ENCODE measurements at places on chromosomes 7 and 10.
A peak's percentile ranks its signal among the peaks of the same experiment; 100 is the strongest.

DNA sequence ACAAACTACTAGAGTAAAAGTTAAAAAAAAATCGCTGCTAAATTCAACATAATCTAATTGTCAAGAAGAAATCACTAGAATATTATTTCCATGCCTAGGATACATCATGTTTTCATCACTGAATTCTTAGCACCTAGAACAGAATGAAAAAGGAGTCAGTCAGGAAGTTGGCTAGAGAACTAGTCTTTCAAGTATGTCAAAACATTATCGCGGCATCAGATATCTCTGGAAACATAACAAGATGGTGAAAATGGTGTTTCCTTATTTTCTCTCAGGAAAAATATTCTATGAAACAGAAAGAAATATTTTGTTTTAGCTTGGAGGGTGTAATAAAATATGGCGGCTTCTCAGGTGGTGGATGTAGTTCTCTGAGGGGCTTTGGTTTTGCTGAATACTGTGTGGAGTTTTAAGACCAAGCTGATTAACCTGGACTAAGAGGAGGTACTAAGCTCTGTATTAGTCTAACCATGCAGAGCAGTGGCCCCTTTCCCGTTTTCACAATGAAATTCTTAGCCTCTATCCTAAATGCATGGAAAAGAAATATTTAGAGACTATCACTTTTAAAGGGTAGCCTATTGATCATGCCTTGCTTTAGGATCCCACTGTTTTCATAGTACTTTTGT, 205.6 kb downstream of the MDFIC start:
- peaks cover 9% of the 10 kb centered on the region for H3K4me1 ChIP-seq
- H3K27ac ChIP-seq, result no peak overlapping the region
- H3K36me3 ChIP-seq, result no peaks in the 10 kb centered on the region

DNA sequence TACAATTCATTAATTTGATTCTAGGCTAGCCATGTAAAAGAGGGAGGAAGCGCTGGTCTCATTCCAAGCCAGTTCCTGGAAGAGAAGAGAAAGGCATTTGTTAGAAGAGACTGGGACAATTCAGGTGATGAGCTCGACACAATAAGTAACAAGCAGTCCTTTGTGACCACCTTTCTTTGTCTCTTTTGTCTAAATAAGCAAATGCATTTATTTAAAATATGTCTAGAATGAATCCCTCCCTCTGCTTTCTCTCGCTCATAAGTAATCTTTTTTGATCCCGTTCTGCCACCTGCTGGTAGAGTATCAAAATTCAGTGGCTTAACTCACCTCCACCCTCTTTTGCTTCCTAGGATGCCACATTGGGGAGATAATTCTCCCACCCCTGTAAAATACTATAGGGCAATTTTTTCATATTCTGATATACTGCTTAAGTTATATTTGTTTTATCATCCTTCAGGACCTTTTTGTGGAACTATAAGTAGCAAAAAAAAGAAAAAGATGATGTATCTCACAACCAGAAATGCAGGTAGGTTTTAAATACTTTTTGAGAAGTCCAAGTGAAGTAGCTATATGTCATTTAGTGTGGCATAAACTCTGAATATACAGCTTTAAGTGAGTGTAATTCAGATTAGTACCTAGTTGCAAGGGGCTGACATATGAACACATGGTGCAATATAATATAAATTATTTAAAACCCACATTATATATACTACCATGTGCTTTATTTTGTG, 91.5 kb downstream of the GSDME start:
- peak; percentile 53 for DNase-seq
- H3K36me3 ChIP-seq, result no peaks in the 10 kb centered on the region
- no peak overlapping the region for H3K27ac ChIP-seq
- no peak overlapping the region for H3K4me3 ChIP-seq
- no peaks in the 10 kb centered on the region for H3K27me3 ChIP-seq
- H3K4me1 ChIP-seq, result peaks cover 4% of the 10 kb centered on the region

GRCh38 chr7:155285833-155286232, 11.8 kb upstream of the INSIG1 start:
- H3K4me3 ChIP-seq, result no peak overlapping the region
- no peaks in the 10 kb centered on the region for H3K36me3 ChIP-seq
- peaks cover 32% of the 10 kb centered on the region for H3K4me1 ChIP-seq

- no peaks in the 10 kb centered on the region for H3K4me1 ChIP-seq
- no peak for DNase-seq
- peak overlapping the region; percentile 7 for H3K4me3 ChIP-seq
Measured at GRCh38 chr7:66297579-66297978, 92.4 kb downstream of the TPST1 start.

DNA sequence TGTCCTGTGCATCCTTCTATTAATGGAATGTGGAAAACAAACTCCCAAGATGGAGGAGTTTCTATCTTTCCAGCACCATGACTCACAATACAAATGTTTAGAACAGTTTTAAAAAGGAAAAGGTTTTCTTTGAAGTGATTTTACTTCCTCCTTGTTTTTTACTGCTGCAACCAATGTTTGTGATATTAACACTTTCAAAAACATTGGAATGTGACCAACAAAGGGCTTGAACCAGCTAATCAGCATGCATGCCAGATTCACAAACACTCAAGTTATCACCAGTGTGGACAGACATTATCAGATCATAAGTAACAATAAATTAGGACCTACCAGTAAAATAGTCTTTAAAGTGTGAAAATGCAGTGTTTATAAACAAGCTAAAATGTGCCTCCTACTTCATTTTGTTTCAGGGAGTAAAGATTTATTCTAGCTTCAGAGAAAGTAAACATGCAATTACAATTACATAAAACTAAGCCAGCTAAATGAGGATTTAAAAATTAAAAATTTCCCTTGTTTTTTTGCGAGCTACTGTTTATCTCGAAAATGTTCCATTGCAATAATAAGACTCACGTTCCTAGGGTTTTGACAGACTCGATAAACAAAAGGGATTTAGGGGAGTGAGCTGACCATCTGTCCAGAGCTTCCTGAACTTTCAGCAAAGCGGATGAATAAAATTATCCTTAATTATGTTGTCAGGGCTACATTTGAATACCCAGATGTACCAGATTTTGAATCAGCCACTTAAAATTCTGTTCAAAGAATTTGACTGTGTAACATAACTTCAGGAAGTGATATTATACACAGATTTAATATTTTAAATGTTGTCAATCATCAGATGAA, 29.8 kb downstream of the CPVL start:
- H3K4me3 ChIP-seq, result no peak overlapping the region
- no peaks in the 10 kb centered on the region for H3K36me3 ChIP-seq
- peaks cover 12% of the 10 kb centered on the region for H3K4me1 ChIP-seq

GRCh38 chr10:5477948-5478693, 21.2 kb downstream of the CALML5 start:
- H3K36me3 ChIP-seq, result peaks cover 7% of the 10 kb centered on the region
- DNase-seq, result no peak
- H3K27me3 ChIP-seq, result peaks cover 2% of the 10 kb centered on the region
- H3K4me3 ChIP-seq, result peak overlapping the region; percentile 17
- H3K4me1 ChIP-seq, result peaks cover 28% of the 10 kb centered on the region

DNA sequence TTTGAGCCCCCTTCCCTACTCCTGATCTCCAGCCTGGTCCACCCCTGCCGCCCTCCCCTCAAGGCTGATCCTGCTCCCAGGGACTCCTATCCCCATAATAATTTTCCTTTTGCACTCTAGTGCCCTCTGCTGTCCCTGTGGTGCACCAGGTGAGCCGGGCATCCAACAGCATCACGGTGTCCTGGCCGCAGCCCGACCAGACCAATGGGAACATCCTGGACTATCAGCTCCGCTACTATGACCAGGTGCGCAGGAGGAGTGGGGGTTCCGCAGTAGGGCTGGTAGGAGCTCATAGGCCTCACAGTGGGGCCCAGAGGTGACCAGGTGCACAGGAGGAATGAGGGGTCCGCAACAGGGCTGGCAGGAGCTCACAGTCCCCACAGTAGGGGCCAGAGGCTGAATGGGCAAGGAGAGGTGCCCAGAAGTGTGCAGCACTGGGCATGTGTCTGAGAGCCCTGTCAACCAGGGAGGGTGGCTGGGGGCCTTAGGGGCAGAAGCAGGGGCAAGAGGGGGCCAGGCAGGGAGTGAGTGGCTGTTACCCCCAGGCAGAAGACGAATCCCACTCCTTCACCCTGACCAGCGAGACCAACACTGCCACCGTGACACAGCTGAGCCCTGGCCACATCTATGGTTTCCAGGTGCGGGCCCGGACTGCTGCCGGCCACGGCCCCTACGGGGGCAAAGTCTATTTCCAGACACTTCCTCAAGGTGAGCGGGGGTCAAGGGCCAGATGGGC, 11.7 kb downstream of the EPHB6 start:
- H3K27ac ChIP-seq, result no peak overlapping the region
- H3K36me3 ChIP-seq, result no peaks in the 10 kb centered on the region
- H3K27me3 ChIP-seq, result peaks cover 11% of the 10 kb centered on the region
- DNase-seq, result peak; percentile 66
- no peak overlapping the region for H3K4me3 ChIP-seq
- H3K4me1 ChIP-seq, result no peaks in the 10 kb centered on the region

DNA sequence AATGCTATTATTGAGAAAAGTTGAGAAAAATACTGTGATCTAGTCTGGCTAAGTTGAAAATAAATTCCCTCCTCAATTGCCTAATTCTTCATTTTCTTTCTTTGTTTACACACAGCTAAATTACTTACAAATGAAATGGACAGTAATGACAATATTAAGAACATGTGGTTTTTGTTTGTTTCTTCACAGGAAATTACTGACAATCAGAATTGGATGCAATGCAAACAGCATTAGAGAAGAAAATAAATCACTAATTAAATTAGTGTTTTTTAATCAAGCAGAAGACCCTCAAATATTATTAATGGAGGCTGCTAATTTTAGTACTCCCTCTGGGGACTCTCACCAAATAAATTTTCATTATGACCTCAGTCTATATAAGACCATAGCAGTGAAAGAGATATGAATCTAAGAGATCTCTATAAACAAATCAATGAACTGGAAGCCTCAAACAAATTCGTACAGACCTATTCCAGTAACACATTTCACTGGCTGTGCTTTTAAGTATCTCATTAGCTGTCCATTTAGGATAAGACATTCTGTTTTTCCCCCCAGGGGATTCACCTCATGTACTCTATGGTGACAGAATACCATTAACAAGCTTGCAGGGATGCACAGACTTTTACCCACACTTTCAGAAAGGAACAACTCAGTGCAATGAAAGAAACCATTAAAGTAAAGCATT, 202.0 kb upstream of the DGKB start:
- no peak overlapping the region for H3K4me3 ChIP-seq
- DNase-seq, result no peak
- no peak overlapping the region for H3K27ac ChIP-seq
- no peaks in the 10 kb centered on the region for H3K36me3 ChIP-seq

DNA sequence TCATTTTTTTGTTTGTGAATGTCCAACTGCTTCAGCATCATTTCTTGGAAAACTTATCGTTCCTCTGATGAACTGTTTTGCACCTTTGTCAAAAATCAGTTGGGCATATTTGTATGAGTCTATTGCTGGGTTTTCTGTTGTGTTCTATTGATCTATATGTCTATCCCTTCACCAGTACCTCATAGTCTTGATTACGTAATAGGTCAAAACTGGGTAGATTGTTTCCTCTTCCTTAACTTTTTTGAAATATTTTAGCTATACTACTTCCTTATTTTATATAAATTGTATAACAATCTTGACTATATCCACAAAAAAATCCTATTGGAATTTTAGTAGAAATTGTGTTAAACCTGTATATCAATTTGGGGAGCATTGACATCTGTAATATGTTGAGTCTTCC, 104.1 kb upstream of the PALS2 start:
- no peaks in the 10 kb centered on the region for H3K36me3 ChIP-seq
- H3K27ac ChIP-seq, result no peak overlapping the region
- peaks cover 15% of the 10 kb centered on the region for H3K4me1 ChIP-seq
- no peaks in the 10 kb centered on the region for H3K27me3 ChIP-seq
- no peak for DNase-seq

GRCh38 chr10:78745441-78745840, 323.3 kb upstream of the ZMIZ1 start:
- H3K4me3 ChIP-seq, result no peak overlapping the region
- H3K36me3 ChIP-seq, result no peaks in the 10 kb centered on the region
- H3K27me3 ChIP-seq, result no peaks in the 10 kb centered on the region
- no peak for DNase-seq
- H3K27ac ChIP-seq, result no peak overlapping the region
- peaks cover 34% of the 10 kb centered on the region for H3K4me1 ChIP-seq

GRCh38 chr10:69004821-69005220, 16.2 kb downstream of the KIFBP start:
- DNase-seq, result no peak
- peaks cover 5% of the 10 kb centered on the region for H3K4me1 ChIP-seq
- H3K27ac ChIP-seq, result no peak overlapping the region
- no peak overlapping the region for H3K4me3 ChIP-seq
- no peaks in the 10 kb centered on the region for H3K36me3 ChIP-seq
- H3K27me3 ChIP-seq, result no peaks in the 10 kb centered on the region

DNA sequence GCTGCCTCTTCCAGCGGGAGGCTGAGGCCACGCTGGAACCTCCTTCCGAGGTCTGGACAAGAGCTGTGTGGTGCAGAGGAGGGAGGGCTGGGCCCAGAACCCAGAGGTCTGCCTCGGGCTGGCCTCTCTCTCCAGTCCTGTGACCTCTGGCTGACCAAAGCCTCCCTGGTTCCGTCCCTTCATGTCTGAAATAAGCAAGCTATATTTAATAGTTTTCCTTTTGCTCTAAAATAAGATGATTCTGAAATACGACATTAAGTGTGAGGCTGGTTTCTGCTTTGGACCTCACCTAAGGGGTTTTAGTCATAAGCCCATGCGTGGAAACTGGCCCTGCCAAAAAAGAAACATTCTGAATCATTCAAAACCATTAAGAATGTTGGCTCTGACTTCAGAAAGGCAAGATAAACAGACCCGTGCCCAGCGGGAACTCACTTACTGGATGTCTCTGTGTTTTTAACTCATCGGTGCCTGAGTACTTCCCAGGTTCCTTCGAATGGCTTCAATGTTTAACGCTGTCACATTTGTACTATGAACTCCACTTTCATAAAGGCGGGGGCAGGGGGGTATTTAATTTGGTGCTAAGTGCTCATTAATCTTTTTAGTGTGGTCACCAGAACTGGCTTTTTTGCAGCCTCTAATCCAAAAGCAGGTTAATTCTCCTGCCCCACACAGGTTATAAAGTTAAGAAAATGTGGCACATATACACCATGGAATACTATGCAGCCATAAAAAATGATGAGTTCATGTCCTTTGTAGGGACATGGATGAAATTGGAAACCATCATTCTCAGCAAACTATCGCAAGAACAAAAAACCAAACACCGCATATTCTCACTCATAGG, 157.5 kb upstream of the KLF14 start:
- H3K36me3 ChIP-seq, result peaks cover 3% of the 10 kb centered on the region
- no peak overlapping the region for H3K4me3 ChIP-seq
- H3K4me1 ChIP-seq, result peaks cover 27% of the 10 kb centered on the region
- no peak overlapping the region for H3K27ac ChIP-seq

- no peak overlapping the region for H3K4me3 ChIP-seq
- no peak for DNase-seq
Measured at GRCh38 chr7:43569424-43569823, 13.5 kb upstream of the STK17A start.

All from endothelial cell (in vitro differentiated cells).